ENCODE measurements at places on chromosomes 1 and 21. TPM values are rescaled to one million over a fixed set of nuclear protein-coding genes. Genes with fewer than 3 reads are reported as not detected.

DNA sequence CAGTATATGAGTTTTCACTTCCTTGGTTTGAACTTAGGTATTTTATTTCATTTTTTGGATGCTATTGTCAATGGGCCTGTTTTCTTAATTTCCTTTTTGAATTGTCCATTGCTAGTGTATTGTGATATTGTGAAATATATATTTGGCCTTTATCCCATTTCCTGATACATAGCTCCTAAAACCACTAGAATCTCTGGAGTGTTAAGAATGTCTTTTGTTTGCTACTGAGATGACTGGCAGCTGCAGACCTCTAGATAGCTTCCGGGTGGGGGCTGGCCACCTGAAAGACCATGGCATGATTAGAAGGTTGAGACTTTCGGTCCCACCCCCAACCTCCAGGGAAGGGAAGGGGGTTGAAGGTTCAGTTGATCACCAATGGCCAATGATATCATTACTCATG lies 245.4 kb downstream of the KCNJ6 start:
- ATAC-seq, result no peak

- ATAC-seq, result peak; percentile 30
Measured at GRCh38 chr1:78645723-78646122, 3.9 kb upstream of the IFI44 start.

DNA sequence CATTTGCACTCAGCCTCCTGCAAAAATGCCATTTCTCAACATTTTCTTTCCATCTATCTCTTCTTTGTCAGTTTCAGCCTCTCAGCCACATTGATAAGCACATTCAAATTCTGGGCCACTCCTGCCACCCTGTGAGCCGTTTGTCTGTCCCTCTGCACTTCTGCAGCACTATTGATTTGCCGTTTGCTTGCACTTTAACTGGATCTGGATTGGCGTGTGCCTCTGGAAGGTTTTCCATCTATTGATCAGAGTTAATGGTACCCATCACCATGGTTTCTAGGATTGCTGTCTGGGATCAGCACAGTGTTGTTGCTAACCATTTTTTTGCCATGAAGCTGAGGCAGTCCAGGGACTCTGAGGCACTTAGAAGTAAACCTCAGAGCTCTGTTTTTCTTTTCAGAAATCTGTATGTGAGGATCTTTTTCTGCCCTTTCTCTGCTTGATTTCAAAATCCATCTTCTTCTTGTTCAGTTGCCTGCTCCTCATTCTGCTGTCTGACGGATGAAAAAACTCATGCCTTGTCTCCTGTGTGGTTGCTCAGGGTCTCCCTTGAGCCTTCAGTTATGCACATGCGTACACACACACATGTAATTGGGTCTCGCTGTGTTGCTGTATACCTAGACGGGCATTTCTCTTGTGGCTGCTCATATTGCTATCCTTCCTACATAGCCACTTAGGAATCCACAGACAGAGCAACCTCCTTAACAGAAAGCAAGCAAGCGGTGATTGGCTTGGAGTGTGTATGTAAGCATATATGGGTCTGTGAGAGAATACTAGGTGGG lies 67.9 kb downstream of the NOS1AP start:
- ATAC-seq, result no peak

DNA sequence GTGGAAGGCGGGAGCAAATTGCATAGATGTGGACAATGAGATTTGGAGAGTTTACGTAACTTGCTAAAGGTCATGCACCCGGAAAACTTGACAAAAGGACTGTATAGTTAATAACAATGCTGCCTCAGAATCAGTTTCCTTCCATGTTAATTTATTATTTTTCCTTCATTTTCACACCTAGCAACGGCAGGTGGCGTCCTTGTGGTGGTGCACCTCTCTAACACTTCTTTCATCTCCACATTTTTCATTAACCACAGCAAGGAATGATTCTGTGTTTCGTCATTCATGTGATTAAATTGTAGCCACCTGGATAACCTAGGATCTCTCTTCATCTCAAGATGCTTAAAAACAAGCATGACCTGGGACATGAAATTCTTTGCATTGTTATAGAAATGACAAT lies 2133.0 kb downstream of the NCAM2 start:
- ATAC-seq, result no peak

- ATAC-seq, result no peak
Measured at GRCh38 chr1:223225061-223225460, 82.0 kb upstream of the TLR5 start.

DNA sequence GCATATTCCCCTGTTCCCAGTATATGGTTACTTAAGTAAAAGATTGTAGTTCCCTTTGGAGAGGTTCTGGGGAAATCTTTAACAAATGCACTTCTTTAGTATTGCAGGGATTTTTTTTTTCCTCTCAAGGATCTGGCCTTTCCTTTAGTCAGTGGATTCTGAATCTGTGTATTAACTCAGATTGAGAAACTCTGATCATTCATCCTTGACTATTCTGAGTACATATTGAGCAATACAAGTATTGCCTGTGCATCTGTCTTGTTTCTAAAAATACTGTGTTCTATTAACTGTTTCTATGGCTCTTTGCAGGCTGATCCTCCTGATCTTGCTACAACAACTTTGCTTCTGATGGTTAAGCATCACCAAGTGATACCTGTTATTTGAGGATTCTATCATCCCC lies 67.8 kb upstream of the FGGY start:
- peak; percentile 83 for ATAC-seq

- peak; percentile 63 for ATAC-seq
Measured at GRCh38 chr1:178953538-178954324, 72.0 kb upstream of the FAM20B start.

DNA sequence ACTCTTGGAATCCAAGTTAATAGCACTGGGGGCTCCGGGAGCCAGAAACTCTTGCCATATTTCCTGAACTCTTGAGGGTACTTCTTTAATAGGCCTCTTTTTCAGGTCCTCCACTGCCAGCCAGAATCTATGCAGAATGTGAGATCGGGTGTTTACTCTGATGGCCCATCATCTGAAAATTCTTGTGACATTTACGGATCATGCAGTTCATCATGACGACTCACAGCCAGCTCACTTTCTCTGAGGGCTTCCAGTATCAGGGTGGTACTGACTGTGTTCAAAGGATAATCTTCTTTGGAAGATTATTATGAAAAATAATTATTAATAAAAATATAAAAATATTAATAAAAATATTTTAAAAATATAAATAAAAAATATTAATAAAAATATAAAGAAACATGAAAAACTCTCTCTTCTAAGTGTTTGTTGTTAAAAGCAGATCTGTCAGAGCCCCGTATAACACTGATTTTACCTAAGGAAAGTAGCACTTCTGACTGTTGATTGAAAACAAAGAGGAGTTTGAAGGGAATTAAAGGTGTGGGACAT lies 194.3 kb upstream of the GREM2 start:
- no peak for ATAC-seq

DNA sequence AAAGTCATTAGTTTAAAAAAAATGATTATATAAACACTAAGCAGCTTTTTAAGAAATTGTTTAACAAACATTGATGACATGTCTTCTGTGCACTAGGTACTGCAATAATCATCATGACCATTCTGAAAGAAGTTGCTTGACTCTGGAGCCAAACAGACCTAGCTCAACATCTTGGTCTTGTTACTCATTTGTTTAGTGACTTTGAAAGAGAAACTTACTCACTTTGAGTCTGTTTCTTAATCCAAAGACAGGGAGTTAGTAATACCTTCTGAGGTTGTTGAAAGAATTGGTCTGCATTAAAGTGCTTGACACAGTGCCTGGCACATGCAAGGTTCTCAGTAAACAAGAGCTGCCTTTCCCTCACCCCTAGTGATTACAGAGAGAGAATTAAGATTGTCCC lies 84.4 kb downstream of the SGIP1 start:
- ATAC-seq, result no peak

- no peak for ATAC-seq
Measured at GRCh38 chr1:221522529-221522940, 219.4 kb downstream of the DUSP10 start.

DNA sequence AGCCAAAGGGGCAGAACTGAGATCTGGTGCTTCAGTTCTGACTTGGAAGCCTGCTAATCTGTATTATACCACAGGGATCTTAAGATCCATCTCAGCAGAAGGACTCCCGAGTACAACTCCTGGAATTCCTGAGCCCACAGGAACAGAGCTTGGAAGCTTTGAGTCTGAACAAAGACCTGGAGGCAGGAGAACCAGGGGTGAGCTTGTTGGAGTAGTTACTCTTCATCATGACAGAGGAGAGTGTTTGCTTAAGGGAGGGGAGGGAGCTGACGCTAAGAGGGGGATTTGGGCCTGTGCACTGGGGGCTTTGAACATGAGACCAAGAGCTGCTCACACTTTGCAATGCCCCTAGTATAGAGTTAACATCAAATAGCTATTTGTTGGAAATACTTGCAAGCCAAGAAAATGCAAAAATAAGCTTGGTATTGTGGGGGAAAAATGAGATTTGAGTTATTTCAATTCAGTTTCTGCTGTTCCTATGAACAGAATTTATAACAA lies 41.1 kb upstream of the TRABD2B start:
- no peak for ATAC-seq

- ATAC-seq, result no peak
Measured at GRCh38 chr1:163191301-163191700, 11.4 kb downstream of the RGS5 start.

DNA sequence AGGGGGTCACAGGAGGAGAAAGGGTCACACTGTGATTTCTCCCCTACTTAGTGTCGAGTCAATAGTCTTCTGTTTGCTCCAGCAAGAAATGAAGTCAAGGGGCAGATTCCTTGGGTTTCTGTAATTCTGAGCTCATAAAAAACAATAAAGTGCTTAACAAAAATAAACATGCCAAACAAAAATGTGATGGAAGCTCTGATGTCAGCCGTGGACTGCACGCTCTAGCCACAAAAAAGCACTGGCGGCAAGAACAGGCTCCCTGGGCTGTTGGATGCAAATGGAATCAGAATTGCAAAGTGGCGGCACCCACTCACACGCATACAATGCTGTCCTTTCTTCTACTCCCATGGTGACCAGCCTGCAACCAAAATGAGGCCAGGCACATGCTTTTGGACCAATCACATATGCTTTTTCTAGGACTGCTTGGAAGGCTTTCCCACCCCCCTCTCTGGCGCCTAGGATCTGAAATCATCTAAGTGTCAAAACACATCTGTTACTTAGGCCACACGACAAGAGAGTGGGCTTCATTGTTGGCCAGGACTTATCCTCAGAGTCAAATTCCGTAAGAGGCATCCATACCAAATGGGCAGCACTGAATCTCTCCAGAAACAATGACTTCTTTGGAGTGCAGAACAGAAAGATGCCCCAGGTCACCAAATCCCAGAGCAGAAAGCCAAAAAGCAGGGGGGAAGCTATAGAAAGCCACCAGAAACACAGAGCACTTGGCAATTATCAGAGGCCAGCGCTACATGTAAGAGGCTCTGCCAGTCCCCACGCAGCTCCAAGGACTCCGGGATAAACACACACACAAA lies 9.2 kb downstream of the C1orf198 start:
- peak; percentile 14 for ATAC-seq

DNA sequence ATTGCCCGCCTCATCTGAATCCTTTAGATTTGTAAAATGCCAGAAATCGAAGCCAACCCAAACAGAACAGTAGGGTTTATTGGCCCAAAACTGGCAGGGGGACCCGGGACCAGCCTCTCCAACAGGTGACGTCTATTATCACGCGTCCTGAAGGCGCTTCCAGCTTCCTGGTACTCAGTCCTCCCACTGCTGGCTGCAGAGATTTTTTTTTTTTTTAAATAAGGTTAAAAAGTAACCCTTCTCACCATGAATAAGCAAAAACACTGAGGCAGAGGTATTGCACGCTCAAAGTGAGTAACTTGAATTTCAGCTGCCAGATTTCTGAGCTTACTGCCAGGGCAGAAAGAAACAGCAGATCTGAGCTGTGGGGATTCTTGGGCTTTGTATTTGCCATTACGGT lies 54.4 kb upstream of the GCLM start:
- ATAC-seq, result no peak

DNA sequence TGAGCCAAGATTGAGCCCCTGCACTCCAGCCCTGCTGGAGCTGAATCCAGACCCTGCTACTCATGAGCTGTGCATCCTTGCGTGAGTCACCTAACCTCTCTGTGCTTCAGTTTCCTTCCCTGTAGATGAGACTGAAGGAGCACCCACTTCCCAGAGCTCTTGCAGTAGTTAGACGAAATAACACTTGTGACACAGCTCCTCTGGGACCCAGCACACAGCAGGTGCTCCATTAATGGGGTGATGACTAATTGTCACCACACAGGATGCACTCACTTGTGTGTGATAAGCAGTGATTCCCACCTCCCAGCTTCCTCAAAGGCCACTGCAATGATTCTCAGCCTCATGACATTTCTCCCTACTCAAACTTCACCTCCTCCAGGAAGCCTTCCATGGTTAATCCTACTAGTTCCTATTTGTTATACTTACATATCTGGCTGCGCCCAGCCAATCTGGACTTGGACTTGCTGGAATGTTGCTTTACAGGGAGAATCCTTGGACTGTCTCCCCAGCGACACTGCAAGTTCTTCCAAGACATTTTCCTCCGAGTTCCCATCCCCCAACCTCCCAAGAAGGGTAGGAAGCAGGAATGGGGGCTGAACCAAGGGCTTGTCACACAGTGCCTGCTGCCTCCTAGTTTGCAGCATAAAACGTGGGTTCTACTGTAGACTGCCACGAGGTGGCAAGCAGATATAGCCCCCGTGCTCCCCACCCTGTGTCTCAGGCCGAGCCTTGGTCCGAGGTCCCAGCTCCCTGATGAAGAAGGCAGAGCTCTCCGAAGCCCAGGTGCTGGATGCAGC lies 17.2 kb downstream of the DRAXIN start:
- no peak for ATAC-seq

DNA sequence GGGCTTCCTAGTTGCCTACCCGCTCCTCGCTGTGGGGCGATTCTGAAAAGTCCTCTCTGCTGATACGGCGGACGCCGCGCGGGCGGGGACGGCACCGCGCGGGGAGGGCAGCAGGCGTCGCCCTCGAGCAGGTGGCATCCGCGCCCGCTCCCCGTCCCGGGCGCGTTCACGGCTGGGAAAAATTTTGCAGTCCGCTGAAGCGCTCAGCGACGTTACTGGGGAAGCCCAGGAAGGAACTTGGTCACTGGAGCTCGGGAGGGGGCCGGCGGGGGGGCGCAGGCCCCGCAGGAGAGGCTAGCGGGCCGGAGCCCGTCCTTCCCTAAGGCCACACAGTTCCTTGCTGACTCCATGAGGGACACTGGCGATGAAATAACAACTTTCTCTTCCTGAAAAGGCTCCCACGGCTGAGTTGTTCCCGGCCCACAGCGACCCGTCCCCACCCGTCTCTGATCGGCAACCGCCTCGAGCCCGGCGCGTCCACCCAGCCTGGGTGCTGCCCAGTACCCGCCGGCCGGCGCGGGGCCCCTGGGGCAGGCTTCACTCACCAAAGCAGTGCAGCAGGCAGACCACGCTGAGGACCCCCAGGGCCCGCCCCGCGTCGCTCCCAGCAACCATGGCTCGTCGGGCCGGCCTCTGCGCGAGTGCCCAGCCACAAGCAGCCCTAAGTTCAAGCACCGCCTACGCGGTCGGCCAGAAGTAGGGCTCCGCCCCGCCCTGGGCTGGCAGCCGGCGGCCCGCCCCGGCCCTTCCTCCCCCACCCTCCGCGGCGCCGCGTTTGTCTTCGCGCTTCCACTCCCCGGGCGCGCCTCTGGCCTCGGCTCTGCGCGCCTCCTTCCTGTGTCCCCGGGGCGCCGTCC lies at the start of gene CD58:
Gene CD58, minus strand, starts transcription at position 669 of the 857 bp plus-strand sequence. Its CDS starts 54 bp downstream, at position 615.
- ATAC-seq, result peak; percentile 94

The DSCAM gene
- total RNA-seq, result not detected

The RXFP4 gene
- total RNA-seq, result not detected

The IQGAP3 gene
- total RNA-seq, result 0.58 TPM

The FMO5 gene
- 1.1 TPM for total RNA-seq

The CD52 gene
- total RNA-seq, result not detected

The OLIG2 gene
- not detected for total RNA-seq

The CDCA8 gene
- total RNA-seq, result 0.45 TPM

The CACNA1S gene
- total RNA-seq, result not detected

The ZNF691 gene
- 12.8 TPM for total RNA-seq
